ENCODE measurements at places on chromosomes 1 and 21. TPM values are rescaled to one million over a fixed set of nuclear protein-coding genes. Genes with fewer than 3 reads are reported as not detected.

L1TD1 gene
- 0.78 TPM for total RNA-seq

OR10T2 gene
- not detected for total RNA-seq

TRABD2B gene
- total RNA-seq, result under 0.01 TPM

TNFRSF9 gene
- not detected for total RNA-seq

RIPPLY3 gene
- total RNA-seq, result not detected

RNU1-1 gene
- total RNA-seq, result under 0.01 TPM

C1QTNF12 gene
- total RNA-seq, result 0.88 TPM

LCE1A gene
- not detected for total RNA-seq

HPDL gene
- 1.3 TPM for total RNA-seq

AQP10 gene
- total RNA-seq, result under 0.01 TPM

CRYAA gene
- not detected for total RNA-seq

PPIAL4G gene
- not detected for total RNA-seq
